ENCODE measurements at places on chromosomes 4 and X. TPM values are rescaled to one million over a fixed set of nuclear protein-coding genes. Genes with fewer than 3 reads are reported as not detected.

Gene FAM184B
- 0.02 TPM for total RNA-seq

Gene CTAG1B
- total RNA-seq, result not detected

Gene POU4F2
- not detected for total RNA-seq

GRCh38 chr4:138672393-138672976 is 343.1 kb upstream of the NOCT start:
- no peak overlapping the region for H3K27ac ChIP-seq
- H3K4me1 ChIP-seq, result no peaks in the 10 kb centered on the region

DNA sequence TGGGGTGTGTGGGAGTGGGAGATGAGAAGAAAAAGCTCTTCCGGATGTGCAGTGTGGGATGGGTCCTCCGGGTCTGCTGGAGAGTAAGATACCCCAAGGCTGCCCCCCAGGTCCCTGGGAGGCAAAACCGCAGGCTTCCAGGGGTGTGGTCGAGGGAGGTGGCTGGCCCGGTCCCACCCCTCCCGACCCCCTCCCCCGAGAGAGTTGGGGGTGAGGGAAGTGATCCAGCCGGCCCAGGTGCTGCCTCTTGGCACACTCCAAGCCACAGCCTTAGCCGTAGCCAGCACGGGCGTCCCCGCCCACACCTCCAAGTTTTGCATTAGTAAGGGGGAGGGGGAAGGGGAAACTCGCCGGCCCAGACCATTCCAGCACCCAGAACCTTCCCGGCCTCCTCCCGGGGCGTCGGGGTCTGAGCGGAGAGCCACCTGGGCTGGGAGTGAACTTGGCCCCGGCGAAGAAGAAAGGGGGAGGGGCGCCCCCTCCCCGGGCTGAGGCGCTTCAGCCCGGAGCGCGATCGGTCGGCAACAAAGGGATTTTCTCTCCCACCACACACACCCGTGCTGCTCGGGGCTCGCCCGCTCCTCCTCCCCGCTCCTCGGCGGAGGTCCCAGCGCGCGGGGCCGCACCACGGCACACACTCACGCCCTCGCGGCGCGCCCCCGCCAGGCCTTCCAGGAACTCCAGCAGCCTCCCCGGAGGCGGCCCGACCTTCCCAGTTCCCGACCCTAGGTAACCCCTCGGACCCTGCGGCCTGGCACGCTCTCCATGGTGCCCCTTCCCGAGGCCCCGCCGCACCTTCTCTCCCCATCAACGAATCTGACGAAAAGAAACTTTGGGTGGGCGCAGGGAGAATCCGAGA is 14.4 kb downstream of the BCOR start:
- H3K36me3 ChIP-seq, result no peaks in the 10 kb centered on the region
- H3K4me1 ChIP-seq, result peaks cover 36% of the 10 kb centered on the region
- H3K27ac ChIP-seq, result no peak overlapping the region

- no peak for DNase-seq
- no peaks in the 10 kb centered on the region for H3K4me1 ChIP-seq
- H3K36me3 ChIP-seq, result no peaks in the 10 kb centered on the region
- H3K27me3 ChIP-seq, result no peaks in the 10 kb centered on the region
- no peak overlapping the region for H3K4me3 ChIP-seq
- no peak overlapping the region for H3K27ac ChIP-seq
Observed at GRCh38 chr4:14816623-14817261, 185.5 kb upstream of the CPEB2 start.

GRCh38 chr4:173545440-173545839 is 15.4 kb upstream of the HAND2 start:
- H3K27ac ChIP-seq, result no peak overlapping the region
- H3K36me3 ChIP-seq, result no peaks in the 10 kb centered on the region
- peaks cover 7% of the 10 kb centered on the region for H3K27me3 ChIP-seq
- H3K4me1 ChIP-seq, result no peaks in the 10 kb centered on the region

DNA sequence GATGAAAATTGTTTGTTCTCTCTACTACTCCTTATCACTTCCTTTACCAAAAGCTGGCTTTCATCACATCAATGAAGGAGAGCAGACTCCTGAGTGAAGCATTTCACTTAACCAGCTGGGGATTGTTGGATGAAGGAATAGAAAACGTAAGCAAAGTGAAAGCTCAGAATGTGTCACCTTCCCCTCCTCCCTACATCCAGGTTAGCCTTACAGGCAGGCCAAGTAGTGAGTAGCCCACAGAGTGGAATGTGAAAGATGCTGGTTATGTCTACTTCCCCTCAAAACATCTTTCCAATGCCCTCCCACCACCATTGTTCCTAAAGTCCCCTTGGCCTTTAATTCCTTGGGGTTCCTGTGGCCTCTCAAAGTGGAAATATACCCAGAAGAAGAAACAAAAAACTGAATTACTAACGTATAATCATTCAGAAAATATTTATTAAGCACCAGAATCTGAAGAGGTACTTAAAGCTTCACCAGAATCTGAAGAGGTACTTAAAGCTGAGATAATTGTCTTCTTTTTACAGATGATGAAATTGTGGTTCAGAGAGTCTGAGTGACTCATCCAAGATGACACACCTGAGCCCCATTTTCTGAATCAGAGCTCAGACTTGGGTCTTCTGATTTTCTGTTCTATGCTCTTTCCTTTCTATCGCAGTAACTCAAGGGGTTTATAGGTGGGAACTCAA is 6.5 kb downstream of the P2RY4 start:
- no peaks in the 10 kb centered on the region for H3K36me3 ChIP-seq
- no peak overlapping the region for H3K4me3 ChIP-seq
- no peaks in the 10 kb centered on the region for H3K27me3 ChIP-seq

DNA sequence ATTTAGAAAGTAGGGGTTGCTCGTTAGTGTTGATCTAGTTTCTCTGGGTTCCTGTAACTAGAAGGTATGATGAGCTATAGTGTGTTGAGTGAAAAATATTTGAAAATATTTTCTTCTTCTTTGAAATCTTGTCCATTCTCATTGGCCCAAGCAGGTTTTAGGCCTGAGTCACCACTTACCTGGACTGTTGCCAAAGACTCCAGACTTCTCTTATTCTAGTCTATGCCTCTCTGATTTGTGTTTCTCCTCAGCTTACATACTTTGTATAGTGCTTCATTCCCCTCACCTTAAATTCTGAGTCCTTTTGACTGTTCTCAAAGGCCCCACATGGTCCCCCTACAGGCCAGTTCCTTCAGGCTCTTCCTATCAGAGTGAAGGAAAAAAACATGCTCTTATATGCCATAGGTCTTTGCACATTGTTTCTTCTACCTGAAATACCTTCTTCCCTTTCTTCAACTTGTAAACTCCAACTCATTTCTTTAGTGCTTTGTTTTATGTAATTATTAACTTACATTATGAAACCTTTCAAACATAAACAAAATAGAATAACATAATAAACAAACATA is 258.2 kb downstream of the PPP1R2C start:
- no peaks in the 10 kb centered on the region for H3K4me1 ChIP-seq
- H3K27ac ChIP-seq, result no peak overlapping the region
- H3K27me3 ChIP-seq, result no peaks in the 10 kb centered on the region
- no peak for DNase-seq

Data from CD8-positive, alpha-beta memory T cell (primary cell).